Activated naive CD8-positive, alpha-beta T cell treated with anti-CD3 and anti-CD28 coated beads, Interleukin-2, amount 10 ng/mL, durations not matched to agents 7 days and 5 days (primary cell): ENCODE measurements at places on chromosomes 5 and 9. TPM values are rescaled to one million over a fixed set of nuclear protein-coding genes. Genes with fewer than 3 reads are reported as not detected.

- H3K36me3 ChIP-seq = peaks cover 2% of the 10 kb centered on the region
- no peak overlapping the region for H3K27ac ChIP-seq
- no peak for DNase-seq
These were observed 81.2 kb upstream of the MIER3 start for GRCh38 chr5:57033103-57033502.

- no peaks in the 10 kb centered on the region for H3K27me3 ChIP-seq
- no peak overlapping the region for H3K4me3 ChIP-seq
- H3K36me3 ChIP-seq = no peaks in the 10 kb centered on the region
- DNase-seq = no peak
- H3K4me1 ChIP-seq = no peaks in the 10 kb centered on the region
These were observed 429.0 kb upstream of the ZNF608 start for GRCh38 chr5:125175348-125176004.

DNA sequence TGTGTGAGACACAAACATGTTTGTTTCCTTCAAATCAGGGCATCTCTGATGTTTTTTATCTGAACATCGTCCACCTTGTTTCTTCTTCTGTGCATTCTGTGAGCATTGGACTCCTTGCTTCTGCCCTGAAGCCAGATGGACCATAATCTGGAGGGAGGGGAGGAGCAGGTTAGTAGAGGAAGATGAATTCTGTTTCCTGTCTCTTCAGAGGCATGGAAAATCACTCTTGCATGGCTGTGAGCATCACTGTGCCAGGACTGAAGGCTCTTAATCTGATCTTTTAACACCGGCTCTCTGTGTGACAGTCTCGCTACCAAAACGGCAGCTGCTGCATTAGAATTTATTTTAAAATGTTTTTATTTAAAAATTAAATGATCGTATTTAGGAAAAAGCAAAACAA is 43.3 kb downstream of the TLE4 start:
- peaks cover 38% of the 10 kb centered on the region for H3K36me3 ChIP-seq
- no peaks in the 10 kb centered on the region for H3K27me3 ChIP-seq
- no peak overlapping the region for H3K4me3 ChIP-seq
- DNase-seq = no peak
- no peak overlapping the region for H3K27ac ChIP-seq

- H3K4me1 ChIP-seq = no peaks in the 10 kb centered on the region
- peaks cover 5% of the 10 kb centered on the region for H3K36me3 ChIP-seq
- no peaks in the 10 kb centered on the region for H3K27me3 ChIP-seq
- no peak for DNase-seq
- H3K27ac ChIP-seq = no peak overlapping the region
These were observed 35.0 kb upstream of the SAP30L start for GRCh38 chr5:154410786-154411185.

GRCh38 chr5:97231025-97231636 is 48.1 kb upstream of the RIOK2 start:
- peaks cover 8% of the 10 kb centered on the region for H3K27me3 ChIP-seq
- no peaks in the 10 kb centered on the region for H3K36me3 ChIP-seq
- DNase-seq = no peak
- H3K4me1 ChIP-seq = peaks cover 1% of the 10 kb centered on the region
- H3K4me3 ChIP-seq = no peak overlapping the region

- H3K36me3 ChIP-seq = no peaks in the 10 kb centered on the region
- no peak overlapping the region for H3K27ac ChIP-seq
- no peak overlapping the region for H3K4me3 ChIP-seq
- no peaks in the 10 kb centered on the region for H3K4me1 ChIP-seq
These were observed 37.5 kb upstream of the RGMB start for GRCh38 chr5:98735806-98736507.

DNA sequence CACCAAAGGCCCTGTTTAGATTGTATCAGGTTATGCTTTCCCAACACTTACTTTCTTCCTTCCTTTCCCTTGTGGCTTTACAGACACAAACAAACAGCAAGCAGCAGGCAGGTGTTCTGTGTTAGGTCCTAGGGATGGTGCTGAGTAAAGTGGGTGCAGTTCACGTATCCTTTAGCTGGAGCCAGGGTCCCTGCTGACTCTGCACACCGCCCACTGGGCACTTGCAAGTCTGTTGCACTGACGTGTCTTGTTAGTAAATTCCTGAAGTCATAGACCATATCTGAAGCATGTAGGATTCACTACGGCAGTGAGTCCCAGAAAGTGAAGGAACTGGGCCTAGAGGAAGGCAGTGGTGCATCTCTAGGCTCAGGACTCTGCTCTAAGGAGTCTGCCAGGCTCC is 96.5 kb downstream of the DAPK1 start:
- H3K36me3 ChIP-seq = no peaks in the 10 kb centered on the region
- H3K27ac ChIP-seq = no peak overlapping the region
- H3K4me1 ChIP-seq = no peaks in the 10 kb centered on the region
- no peak overlapping the region for H3K4me3 ChIP-seq
- H3K27me3 ChIP-seq = peaks cover 1% of the 10 kb centered on the region

GRCh38 chr5:38843665-38844064 is 2.1 kb upstream of the OSMR start:
- H3K27ac ChIP-seq = no peak overlapping the region
- no peak overlapping the region for H3K4me3 ChIP-seq
- peaks cover 69% of the 10 kb centered on the region for H3K27me3 ChIP-seq
- no peak for DNase-seq
- H3K36me3 ChIP-seq = peaks cover 2% of the 10 kb centered on the region

GRCh38 chr5:10702911-10703491 is 58.0 kb downstream of the DAP start:
- no peaks in the 10 kb centered on the region for H3K36me3 ChIP-seq
- no peak overlapping the region for H3K27ac ChIP-seq
- H3K4me1 ChIP-seq = peaks cover 29% of the 10 kb centered on the region
- H3K27me3 ChIP-seq = no peaks in the 10 kb centered on the region

- H3K27me3 ChIP-seq = no peaks in the 10 kb centered on the region
- H3K27ac ChIP-seq = no peak overlapping the region
- no peaks in the 10 kb centered on the region for H3K36me3 ChIP-seq
These were observed 21.6 kb upstream of the GRPEL2 start for GRCh38 chr5:149323621-149324205.

DNA sequence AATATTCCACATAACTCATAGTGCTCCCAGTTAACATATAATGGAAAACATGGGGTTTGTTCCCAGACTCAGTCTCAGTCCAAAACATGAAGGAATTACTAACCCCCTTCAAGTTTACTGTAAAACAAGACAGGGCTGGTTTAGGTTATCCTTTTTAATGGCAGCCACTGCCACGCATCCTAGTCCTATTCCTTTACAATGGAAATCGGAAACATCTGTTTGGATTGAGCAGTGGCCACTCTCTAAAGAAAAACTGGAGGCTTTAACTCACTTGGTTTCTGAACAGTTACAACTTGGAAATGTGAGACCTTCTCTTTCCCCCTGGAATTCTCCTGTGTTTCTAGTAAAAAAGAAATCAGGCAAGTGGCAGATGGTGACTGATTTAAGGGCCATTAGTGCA is 609.9 kb upstream of the ACO1 start:
- no peaks in the 10 kb centered on the region for H3K27me3 ChIP-seq
- no peak for DNase-seq
- no peaks in the 10 kb centered on the region for H3K36me3 ChIP-seq
- H3K4me3 ChIP-seq = no peak overlapping the region
- H3K4me1 ChIP-seq = no peaks in the 10 kb centered on the region
- no peak overlapping the region for H3K27ac ChIP-seq

DNA sequence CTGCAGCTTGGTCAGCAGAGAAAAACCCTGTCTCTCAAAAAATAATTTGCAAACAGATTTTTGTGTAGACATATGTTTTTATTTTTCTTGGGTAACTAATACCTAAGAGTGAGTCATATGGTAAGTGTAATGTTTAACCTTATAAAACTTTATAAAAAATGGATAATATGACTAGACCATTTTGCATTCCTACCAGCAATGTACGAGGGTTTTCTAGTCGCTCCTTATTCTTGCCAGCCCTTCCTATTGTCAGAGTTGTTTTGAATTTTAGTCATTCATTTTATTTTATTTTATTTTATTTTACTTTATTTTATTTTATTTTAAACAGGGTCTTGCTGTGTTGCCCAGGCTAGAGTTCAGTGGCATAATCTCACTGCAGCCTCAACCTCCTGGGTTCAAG is 37.8 kb downstream of the RABGAP1 start:
- peaks cover 2% of the 10 kb centered on the region for H3K4me1 ChIP-seq
- H3K4me3 ChIP-seq = no peak overlapping the region
- DNase-seq = no peak
- no peak overlapping the region for H3K27ac ChIP-seq
- peaks cover 3% of the 10 kb centered on the region for H3K36me3 ChIP-seq

DNA sequence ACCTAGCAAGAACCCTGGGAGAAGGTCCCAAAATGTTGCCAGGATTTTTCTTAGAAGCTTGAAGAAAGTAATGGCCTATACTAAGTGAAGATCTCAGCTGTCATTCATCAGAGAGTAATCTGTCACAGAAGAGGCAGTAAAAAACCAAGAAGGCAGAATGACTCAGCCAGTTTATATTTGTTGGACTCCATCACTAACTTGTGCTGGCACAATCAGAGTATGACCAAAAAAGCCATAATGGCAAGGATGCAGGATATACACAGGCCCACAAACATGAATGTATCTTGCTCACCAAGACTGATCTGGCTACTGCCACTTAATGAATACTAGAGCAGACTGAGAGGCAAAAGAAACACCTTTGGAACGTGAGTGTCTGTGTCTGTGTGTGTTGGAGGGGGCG is 104.0 kb upstream of the POU5F2 start:
- no peaks in the 10 kb centered on the region for H3K4me1 ChIP-seq
- peaks cover 24% of the 10 kb centered on the region for H3K36me3 ChIP-seq
- no peaks in the 10 kb centered on the region for H3K27me3 ChIP-seq
- no peak overlapping the region for H3K4me3 ChIP-seq
- no peak overlapping the region for H3K27ac ChIP-seq
- no peak for DNase-seq

GRCh38 chr5:119377066-119377465 is 21.2 kb downstream of the TNFAIP8 start:
- H3K4me1 ChIP-seq = peaks cover 58% of the 10 kb centered on the region
- H3K27ac ChIP-seq = no peak overlapping the region
- no peaks in the 10 kb centered on the region for H3K27me3 ChIP-seq
- H3K4me3 ChIP-seq = no peak overlapping the region

GRCh38 chr9:133465984-133466383 is 6.2 kb downstream of the CACFD1 start:
- H3K27me3 ChIP-seq = peaks cover 10% of the 10 kb centered on the region
- no peak overlapping the region for H3K27ac ChIP-seq
- no peak for DNase-seq
- no peaks in the 10 kb centered on the region for H3K4me1 ChIP-seq

- H3K27me3 ChIP-seq = peaks cover 4% of the 10 kb centered on the region
- no peak overlapping the region for H3K4me3 ChIP-seq
- no peak overlapping the region for H3K27ac ChIP-seq
- peaks cover under 1% of the 10 kb centered on the region for H3K4me1 ChIP-seq
These were observed 604.8 kb upstream of the BRINP1 start for GRCh38 chr9:119974026-119974425.

- no peaks in the 10 kb centered on the region for H3K27me3 ChIP-seq
- no peaks in the 10 kb centered on the region for H3K4me1 ChIP-seq
- H3K36me3 ChIP-seq = peaks cover 3% of the 10 kb centered on the region
- no peak for DNase-seq
These were observed 229.1 kb upstream of the TBCA start for GRCh38 chr5:78005021-78005785.

GRCh38 chr5:76277736-76278135 is 125.3 kb upstream of the IQGAP2 start:
- peaks cover 1% of the 10 kb centered on the region for H3K4me1 ChIP-seq
- H3K4me3 ChIP-seq = no peak overlapping the region
- DNase-seq = no peak
- peaks cover 3% of the 10 kb centered on the region for H3K36me3 ChIP-seq
- no peaks in the 10 kb centered on the region for H3K27me3 ChIP-seq

DNA sequence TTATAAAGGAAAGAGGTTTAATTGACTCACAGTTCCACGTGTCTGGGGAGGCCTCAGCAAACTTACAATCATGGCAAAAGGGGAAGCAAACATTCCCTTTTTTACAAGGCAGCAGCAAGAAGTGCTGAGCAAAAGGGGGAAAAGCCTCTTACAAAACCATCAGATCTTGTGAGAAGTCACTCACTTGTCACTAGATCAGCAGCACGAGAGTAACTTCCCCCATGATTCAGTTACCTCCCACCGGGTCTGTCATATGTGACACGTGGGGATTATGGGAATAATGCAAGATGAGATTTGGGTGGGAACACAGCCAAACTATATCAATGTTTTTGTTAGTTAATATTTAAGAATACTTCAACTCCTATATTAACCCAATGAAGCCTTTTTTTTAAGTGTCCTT is 275.2 kb upstream of the CDH9 start:
- DNase-seq = no peak
- no peak overlapping the region for H3K4me3 ChIP-seq
- no peaks in the 10 kb centered on the region for H3K27me3 ChIP-seq
- H3K4me1 ChIP-seq = no peaks in the 10 kb centered on the region
- H3K27ac ChIP-seq = no peak overlapping the region

DNA sequence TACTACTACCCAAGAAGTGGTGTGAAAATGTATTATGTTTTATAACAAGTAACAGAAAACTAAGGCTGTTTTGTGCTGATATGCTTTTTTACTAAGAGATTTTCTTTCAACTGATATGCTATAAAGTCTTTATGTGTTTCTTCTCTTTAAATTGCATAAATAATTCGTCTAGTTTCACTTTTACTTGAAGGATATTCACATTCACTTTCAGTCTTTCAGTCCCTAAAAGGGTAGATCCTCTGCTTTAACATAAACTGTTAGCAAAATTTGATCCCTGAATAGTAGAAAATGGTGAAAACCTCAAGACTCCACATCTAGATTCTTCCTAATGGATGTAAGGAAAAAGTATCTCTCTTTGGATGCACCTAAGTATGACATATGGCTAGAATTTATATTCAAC is 69.0 kb upstream of the FST start:
- peak overlapping the region; percentile 20 for H3K4me3 ChIP-seq
- DNase-seq = no peak
- no peaks in the 10 kb centered on the region for H3K36me3 ChIP-seq
- peak overlapping the region; percentile 43 for H3K27ac ChIP-seq
- H3K4me1 ChIP-seq = peaks cover 5% of the 10 kb centered on the region

- H3K4me1 ChIP-seq = no peaks in the 10 kb centered on the region
- no peak overlapping the region for H3K4me3 ChIP-seq
- DNase-seq = no peak
- H3K27me3 ChIP-seq = no peaks in the 10 kb centered on the region
- H3K36me3 ChIP-seq = peaks cover 22% of the 10 kb centered on the region
These were observed 29.5 kb downstream of the ZFYVE16 start for GRCh38 chr5:80437326-80437725.

Gene CKMT2
- total RNA-seq = not detected

Gene FLT4
- 13.2 TPM for total RNA-seq

Gene ARSI
- not detected for total RNA-seq

Gene PRELID1
- 104 TPM for total RNA-seq

Gene AMBP
- total RNA-seq = not detected
